ENCODE measurements at places on chromosomes 3 and 15.

- DNase-seq: no peak
Observed at GRCh38 chr3:157098823-157099185, 61.1 kb downstream of the CCNL1 start.

- DNase-seq: no peak
Observed at GRCh38 chr3:28301688-28302087, 46.8 kb upstream of the ZCWPW2 start.

- DNase-seq: no peak
Observed at GRCh38 chr3:133695560-133696171, 33.9 kb upstream of the TOPBP1 start.

DNA sequence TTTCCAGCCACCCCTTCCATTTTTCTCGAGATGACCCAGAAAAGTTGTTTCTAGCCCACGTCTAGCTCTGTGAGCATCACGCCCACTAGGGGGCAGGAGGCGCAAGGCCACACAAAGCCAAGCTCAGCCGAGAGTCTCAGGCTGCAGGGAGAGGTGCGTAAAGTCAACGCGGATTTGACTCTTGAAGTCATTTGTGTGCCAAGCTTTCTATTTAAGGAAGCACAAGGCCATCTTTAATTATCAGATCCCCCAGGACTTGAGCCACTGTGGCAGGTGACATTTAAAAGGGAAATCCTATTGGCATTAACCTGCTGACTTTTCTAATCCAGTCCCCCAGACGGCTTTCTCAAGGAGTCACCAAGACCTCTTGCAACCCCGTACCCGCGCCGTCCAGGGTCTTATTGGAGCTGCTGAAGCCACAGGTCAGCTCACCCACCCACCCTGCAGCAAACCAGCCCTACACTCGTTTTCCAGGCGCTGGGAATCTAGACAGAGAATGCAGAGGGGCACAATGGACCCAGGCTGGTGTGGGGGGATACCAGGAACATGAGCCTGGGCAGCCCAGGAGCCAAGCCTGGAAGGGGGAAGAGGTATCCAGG, 62.1 kb downstream of the CAPN7 start:
- peak; percentile 87 for DNase-seq

DNA sequence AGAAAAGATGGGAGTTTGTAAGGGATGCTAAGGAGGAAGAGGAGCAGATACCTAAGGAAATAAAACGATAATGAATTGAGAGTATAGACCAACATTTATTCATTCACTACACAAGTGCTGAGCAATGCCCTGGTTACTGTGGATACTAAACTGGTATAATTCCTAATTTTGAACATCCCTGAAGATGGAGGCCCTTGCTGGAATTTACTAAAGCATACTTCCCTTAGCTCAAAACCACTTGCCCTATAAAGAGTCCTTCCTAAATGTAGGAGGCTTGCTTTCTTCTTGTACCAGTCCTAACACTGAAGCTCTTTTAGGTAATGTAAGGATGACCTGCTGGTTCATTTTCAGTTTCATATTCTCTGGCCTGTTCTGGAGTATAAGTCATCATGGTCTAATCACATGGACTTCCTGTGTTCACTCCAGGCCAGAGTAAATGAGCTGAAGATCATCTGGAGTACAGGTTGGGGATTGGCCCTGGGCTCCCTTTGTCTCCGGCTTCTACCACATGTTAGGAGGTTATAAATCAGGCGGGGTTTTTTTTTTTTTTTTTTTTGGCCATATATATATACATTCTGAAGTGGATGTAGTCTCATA, 40.1 kb upstream of the MTMR10 start:
- no peak for DNase-seq

GRCh38 chr15:83657549-83657948, 3.6 kb downstream of the ADAMTSL3 start:
- DNase-seq: no peak

- DNase-seq: no peak
Observed at GRCh38 chr3:29186131-29186599, 94.7 kb upstream of the RBMS3 start.

GRCh38 chr3:132448216-132448961, 31.1 kb downstream of the DNAJC13 start:
- no peak for DNase-seq

GRCh38 chr15:97745481-97746071, 214.9 kb upstream of the ARRDC4 start:
- no peak for DNase-seq

DNA sequence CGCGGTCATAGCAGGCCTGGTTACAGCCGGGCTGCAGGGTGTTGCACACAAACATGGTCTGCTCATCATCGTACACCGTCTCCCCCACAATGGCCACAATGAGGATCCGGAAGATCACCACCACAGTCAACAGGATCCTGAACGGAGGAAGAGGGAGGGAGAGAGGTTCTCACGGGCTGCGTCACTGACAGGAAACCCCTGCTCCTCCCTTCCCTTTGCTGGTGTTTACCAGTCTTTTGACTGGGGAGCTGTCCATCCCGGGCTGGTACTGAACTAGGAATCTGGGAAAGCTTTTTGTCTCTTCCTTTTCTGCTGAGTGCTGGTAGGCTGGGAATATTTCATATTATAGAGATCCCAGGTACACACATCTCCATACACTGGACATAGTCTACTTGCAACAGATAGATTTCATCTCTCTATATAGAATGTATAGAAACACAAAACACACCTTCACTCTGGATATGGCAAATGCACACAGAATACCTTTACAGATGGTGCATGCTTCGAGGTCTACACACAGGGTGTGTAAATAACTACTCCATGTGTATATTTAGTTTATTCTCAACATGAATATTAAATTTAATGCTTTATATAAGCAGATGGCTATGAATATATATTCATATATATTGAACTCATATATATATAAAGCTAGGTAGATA, 1.4 kb downstream of the GJD2 start:
- DNase-seq: no peak

- no peak for DNase-seq
Observed at GRCh38 chr3:157248590-157249422, 88.9 kb upstream of the CCNL1 start.

DNA sequence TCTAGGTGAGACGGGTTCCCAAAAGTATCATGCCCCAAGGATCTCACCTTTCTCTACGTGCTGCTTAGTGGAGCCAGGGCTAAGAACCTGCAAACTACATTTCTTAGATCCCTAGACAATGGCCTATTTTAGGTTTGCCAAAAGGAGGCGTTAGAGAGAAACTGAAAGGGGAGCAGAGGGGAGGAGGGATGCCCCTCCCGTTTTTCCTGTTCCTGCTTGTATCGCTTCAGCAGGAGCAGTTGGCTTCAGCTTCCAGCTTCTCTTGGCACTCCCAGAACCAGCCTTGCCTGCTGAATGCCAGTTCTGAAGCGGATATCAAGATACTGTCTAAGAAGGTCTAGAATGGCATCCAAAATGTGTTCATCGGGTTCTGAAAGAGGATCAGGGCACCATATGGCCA, 58.4 kb upstream of the ABHD17C start:
- no peak for DNase-seq

DNA sequence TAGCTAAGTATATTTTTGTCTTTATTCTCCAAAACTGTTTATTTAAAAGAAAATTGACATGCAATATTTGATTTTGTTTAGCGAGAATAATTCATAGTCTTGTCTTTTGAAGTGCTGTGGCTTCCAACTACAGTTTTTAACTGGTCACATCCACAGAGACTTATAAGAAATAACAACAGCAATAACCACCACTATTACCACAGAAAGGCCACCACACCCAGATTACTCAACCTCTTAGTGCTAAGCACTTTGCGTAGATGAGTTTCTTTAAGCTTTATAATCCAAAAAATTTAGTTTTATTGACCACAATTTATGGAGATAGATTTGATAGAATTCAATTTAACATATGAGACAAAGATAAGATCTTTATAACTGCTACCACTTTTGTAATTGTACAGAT, 468.4 kb upstream of the UBE2E2 start:
- DNase-seq: no peak

GRCh38 chr3:557972-558371, 361.4 kb downstream of the CHL1 start:
- DNase-seq: no peak

DNA sequence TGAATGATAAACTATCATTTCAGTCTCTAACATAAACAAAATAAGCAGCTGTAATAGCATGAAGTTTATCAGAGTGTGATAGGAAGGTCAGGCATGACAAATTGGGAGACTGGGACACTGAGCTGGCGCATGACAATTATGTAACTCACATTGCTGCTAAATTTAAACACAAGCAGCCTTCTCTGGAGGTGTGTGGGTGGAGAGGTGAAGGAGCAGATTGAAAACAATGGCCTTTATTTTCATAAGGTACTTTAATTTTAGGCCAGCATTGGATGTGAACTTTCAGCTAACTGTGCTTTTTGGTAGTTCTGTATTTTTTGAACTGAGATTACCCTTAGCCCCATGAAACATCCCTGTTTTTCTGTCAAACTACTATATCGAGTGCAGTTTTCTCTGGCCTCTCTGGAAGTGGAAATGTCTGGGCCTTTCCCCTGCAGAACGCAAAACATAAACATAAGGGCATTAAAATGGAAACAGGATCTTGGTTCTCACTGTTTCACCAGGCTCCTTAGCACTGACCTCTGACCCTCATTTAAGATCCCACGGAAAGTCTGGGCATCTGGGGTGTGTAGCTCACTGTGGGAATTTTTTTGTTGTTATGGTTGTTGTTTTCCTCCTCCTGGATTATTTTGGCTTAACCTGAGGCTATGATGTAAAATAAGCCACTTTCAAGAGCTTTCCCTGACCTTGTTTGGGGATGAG, 160.1 kb upstream of the DPH6 start:
- no peak for DNase-seq

- peak; percentile 62 for DNase-seq
Observed at GRCh38 chr15:60787837-60788691, 309.1 kb upstream of the ICE2 start.

GRCh38 chr3:109442531-109442930, 105.2 kb upstream of the DPPA4 start:
- DNase-seq: no peak

- no peak for DNase-seq
Observed at GRCh38 chr3:55511895-55512570, 24.9 kb upstream of the WNT5A start.

DNA sequence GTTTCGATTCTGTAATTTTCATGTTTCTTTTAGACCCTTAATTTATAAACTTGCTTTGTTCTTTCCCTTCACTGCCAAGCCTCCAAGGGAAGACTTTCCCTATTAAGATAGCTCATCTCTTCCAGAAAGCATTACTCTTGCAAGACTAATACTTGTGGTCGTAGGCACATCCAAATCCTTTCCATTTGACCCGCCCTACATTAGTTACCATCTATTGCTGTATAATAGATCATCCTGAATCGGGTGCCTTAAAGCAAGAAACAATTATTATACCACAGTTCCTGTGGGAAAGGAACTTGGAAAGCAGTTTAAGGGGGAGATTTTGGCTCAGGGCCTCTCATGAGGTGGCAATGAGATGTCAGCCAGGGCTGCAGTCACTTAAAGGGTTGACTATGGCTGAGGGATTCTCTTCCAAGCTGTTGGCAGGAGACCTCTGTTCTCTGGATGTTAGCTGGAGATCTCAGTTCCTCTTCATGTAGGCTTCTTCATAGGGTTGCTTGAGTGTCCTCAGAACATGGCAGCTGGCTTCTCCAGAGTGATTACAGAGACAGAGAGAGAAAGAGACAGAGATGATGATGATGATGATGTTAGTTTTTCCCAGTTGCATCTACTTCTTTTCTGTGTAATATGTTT, 570.4 kb upstream of the TGFBR2 start:
- no peak for DNase-seq

DNA sequence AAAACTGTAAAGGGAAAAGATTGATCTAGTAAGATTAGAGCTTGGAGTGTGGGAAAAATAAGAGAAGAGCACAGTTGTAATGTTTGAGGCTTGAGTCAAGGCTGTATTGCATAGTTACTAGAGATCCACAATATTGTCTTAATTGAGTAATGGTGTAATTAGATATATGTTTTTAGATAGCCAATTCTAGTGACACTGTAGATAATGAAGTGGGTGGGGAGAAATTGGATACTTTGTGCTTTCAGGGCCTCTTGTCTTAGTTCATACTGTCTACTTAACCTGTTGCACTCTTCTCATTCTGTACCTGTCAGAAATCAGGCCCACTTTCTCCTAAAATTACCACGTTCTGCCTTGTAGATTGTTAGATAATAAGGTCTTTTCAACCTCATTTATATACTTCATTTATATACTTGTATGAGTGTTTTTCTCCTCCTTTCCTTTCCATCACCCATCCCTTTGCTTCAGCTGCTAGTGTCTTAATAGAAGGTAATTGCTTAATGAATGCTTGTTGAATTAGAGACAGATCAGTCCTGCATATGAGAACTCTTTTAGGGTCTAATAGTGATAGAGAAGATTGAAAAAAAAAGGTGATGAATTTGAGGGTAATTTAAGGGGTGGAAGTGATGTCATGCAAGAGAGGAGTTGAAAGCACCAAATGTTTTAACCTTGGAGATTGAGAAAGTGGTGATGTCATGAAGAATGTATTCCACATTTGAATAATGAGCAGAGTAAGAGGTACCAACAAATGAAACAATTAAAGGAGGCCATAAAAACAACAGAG, 32.0 kb downstream of the PIK3CA start:
- DNase-seq: no peak

GRCh38 chr3:60046210-60046609, 996.4 kb upstream of the CFAP20DC start:
- DNase-seq: no peak

- no peak for DNase-seq
Observed at GRCh38 chr3:66378256-66378655, 122.6 kb downstream of the LRIG1 start.

GRCh38 chr3:190404715-190405114, 16.8 kb downstream of the CLDN16 start:
- no peak for DNase-seq

DNA sequence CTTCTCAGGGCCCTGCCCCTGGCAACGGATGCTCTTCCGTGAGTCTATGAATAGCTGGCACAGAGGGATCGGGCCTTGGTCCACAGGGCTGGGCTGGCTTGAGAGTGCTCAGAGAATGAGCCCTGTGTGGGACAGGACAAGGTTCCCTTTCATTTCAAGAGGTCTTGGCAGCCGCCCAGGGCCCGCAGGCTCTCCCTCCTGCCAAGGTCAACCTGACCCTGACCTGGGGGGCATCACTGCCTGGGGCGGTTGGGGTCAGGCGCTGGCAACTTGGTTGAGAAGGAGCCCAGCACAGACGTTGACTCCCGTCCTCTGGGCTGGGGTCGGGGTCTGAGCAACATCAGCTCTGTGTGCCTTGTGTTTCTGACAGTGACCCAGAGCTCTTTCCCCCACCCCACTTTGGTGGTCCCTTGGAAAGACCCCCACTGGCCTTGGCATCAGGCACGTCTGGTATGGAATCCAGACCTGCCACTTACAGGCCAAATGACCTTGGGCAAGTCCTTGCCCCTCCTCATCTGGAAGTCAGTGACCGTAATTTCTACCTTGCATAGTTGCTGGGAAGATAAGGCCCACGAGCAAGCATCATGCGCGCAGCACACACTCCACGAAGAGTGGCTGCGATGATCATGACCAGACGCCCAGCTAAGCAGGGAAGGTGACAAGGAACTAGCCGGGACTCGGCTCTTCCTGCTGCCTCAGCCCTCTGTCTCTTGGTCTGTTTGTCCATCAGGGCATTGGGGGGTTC, 36.4 kb downstream of the EPHB3 start:
- no peak for DNase-seq

Data from activated T-cell treated with anti-CD3 and anti-CD28 coated beads, Interleukin-2, amount 50 U/mL, for 24 hours (primary cell).